8988T (cell line): ENCODE measurements at places on chromosomes 6 and 20.

DNA sequence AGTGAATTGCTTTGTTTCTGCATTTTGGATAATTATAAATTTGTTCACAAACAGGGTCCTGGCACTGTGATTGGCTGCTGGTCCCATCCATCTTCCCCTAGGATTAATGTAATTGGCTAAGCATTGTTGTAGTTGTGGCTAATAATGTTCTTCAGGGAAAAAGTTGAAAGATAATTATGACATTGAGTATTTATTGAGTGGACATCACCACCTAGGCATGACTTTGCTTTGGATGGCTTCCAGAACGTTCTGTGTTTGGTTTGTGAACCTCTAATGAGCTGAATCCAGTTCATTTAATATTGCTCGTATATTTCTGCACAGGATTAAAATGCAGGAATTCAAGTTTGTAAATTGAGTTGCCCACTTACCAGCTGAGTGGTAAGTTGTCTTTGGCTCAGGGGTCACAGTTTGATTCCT lies 55.1 kb downstream of the ARID1B start:
- DNase-seq, result no peak

- no peak for DNase-seq
Measured at GRCh38 chr20:53800883-53801604, 207.4 kb upstream of the ZNF217 start.

DNA sequence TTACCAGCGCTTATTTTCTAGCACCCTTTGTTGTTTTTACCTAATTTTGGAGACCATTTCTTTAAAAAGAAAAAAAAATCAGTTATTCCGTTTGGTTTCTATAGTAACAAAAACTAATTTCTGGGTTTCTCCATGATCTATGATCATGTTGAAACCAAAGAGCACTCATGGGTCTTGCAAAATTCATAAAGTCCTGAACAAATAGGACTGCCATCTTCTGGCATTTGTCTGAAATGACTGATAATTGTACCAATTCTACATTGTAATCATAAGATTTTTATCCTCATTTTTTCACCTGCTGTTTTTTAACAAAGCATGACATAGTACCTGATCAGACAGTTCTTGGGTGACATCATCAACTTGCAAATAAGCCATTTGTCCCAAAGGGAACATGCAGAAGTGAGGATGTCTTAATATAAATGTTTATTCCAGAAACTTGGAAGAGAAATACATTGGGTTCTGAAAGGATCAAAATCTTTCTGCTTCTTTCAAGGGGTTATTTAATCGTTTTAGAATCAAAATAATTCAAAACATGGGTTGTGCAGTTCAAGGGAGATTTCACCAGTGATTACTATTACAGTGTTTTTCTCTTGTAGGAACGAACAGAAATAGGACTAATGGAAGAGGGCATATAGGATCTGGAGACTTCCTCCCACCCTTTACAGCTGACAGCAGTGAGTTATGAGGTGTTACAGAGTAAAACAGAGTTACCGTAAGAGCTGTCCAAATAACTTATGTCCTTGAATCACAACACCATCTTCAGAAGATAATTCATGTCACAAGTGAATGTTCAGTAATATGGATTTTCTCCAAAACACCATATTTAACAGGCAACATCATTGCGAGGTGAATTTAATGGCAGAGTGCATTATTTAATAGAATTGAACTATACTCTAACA lies 87.1 kb upstream of the GJE1 start:
- DNase-seq, result no peak

DNA sequence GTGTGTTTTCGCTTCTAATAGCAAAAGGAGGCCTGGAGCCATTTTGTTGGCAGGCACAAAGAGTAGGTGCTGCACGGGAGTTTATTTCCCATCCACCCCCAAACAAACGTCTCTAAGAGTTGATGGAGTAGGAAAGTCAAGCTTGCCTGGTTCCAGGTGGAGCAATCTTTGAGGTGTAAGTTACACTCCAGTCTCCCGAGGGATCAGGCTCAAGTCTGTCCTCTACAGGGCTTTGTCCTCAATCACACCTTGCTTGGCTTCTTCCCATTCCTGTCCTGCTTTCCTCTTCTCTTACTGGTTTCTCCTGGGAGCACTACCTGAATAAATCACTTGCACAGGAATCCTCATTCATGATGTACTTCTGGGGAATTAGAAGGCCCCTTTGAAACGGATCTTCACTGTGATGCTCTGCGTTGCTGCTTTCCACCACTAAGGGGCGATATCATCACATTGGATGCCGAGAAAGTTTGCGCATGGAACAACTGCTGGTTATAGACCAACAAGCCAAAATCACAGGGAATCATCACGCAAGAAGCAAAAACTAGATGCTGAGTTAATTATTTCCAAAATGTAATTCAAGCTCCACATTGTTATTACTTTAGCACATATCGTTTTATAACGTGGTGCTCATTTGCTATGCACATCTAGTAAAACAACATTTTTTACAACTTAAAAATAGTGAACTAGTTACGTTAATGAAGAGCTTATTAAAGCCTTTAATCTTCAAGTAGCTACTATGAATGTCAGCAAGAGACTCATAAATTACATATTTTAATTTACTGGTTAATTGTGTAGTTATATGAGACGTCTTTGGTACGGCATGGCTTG lies 156.8 kb downstream of the DNAH8 start:
- no peak for DNase-seq

- DNase-seq, result no peak
Measured at GRCh38 chr20:16219182-16219581, 354.1 kb downstream of the KIF16B start.

- DNase-seq, result no peak
Measured at GRCh38 chr6:121920616-121921015, 478.8 kb upstream of the HSF2 start.

DNA sequence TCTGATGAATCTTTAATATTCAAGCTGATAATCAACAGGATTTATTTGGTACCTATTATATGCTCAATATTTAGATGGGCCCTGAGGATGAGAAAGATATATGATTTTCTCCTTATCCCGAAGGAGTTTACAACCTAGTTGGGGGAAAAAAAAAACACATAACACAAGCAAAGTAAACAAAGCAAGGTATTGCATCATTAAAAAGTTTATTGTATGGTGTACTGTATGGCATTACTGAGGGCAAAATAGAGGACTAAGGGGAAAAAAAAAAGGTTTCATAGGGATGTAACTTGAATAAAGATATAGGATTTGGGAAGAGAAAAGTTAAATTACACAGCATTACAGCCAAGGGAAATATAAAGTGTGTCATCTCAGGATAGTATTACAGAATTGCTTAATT lies 574.7 kb downstream of the TBC1D32 start:
- DNase-seq, result no peak

DNA sequence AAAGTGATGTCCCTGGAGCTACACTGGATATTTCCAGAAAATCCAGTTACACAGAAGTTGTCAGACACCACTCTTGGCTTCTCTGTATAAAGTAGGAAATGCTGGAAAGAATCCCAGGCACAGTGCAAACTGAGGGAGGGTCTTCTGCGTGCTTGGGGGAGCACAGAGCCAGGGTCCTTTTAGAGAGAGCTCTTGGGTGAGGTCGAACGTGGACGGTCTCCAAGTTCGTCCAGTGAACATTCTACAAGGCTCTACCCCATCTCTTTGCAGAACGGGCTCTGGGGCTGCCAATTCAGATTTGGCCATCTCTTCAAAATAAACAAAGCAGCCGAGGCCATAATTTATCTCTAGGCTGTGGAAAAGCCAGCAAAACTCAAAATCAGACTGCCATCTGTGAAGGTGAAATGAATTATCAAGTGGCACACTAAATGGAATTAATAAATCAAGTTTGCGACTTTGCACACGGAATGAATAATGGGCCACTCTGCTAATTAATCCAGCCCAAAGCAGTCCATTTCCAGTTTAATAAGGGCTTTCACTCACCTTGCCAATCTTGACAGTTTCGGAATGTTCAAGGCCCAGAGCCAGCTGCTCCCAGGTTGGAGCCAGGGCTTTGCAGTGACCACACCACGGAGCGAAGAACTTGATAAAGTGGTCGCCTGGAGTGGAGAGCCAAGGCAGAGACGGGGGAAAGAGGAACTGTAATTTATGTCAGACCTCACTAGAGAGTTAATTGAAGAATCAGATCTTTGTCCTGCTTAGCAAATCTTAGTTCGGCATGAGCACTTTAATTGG lies 19.3 kb downstream of the TXNDC5 start:
- DNase-seq, result no peak
